Posterior vena cava (tissue), 2 donors: ENCODE measurements at places on chromosomes 4 and X. TPM values are rescaled to one million over a fixed set of nuclear protein-coding genes. Genes with fewer than 3 reads are reported as not detected.

ZRSR2 gene
- 11.1 TPM for total RNA-seq

SYTL5 gene
- 0.05 TPM for total RNA-seq

KIF4A gene
- total RNA-seq, result 0.10 TPM

ATXN3L gene
- total RNA-seq, result not detected

BEX5 gene
- 3.0 TPM for total RNA-seq

ATP11C gene
- total RNA-seq, result 24.5 TPM

CXCL5 gene
- not detected for total RNA-seq

TRAM1L1 gene
- total RNA-seq, result 0.81 TPM

DNA sequence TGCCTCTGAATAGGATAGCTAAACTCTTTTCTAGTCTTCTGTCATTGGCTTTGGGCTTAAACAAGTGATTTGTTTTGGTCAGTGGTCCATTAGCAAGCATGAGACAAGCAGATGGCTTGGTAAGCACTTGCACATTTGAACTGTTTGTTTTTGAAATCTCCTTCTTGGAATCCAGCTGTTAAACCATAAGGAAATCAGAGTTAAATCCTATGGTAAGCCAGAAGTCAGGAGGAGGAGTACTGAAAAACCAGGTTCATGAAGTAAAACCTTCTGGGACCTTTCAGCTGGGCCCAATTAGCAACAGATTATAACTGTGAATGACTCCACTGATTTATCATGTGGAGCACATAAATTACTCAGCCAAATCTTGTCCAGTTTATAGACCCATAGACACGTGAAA, 1042.5 kb upstream of the PABPC4L start:
- no peak for DNase-seq

GRCh38 chr4:155948541-155948940, 5.1 kb downstream of the CTSO start:
- DNase-seq, result no peak

DNA sequence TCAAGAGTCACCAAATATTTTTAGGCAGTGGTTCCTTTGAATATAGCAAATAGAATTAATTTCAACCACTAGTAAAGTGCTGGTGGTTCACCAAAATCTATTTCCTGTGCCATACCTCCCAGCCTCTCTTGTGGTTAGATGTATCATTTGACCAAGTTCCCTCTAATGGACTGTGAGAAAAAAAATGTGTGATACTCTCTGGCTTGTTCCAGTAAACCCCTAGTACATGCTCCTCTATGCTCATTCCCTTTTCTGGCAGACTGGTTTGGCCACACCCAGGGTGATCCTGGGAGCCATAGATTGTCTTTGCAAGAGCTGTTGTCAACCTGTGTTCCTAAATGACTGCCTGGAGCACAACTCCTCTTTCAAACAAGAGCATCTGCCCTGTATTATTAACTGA, 109.5 kb downstream of the FRAS1 start:
- no peak for DNase-seq

DNA sequence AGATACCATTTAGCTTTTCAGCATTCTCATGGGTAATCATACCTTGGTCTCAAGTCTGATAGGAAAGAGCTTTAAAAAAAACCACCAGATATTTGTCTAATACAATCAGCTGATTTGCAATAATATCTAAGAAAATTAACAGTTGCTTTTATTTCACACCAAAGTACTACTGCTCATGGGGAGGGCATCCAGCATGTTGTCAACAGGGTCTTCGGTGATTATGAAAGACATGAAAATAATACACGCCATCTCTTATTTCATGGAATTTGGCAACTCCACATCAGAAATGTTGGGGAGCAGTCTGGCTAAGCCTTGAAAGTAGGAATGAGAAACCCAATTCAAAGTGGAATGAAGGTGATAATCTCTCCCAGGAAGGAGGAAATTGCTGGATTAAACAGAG, 3.0 kb downstream of the ASB5 start:
- DNase-seq, result no peak

DNA sequence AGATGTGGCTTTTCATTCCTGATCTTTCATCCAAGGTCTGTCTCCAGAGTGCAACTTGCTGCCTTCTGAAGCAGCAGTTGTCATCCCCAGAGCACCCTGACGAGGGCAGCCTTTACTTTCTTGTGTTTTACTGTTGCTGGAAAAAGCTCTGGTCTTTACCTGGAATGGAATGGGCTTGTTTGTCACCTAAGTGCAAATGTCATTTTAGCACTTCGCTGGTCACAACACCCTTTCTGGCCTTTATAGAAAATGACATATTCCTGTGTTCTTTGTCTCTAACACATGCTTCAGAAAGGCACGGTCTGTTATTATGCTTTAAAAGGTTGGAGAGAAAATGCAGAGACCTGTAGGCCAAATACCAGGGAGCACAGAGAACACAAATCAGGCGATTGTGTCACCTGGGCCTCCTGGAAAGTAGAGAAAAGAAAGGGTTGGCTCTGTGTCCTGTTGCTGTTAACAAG, 332.7 kb upstream of the IGFBP7 start:
- no peak for DNase-seq

- peak; percentile 66 for DNase-seq
These were observed 28.2 kb downstream of the WDR1 start for GRCh38 chr4:10088135-10089010.

- DNase-seq, result peak; percentile 64
These were observed 98.3 kb downstream of the HMX1 start for GRCh38 chr4:8773124-8773931.

GRCh38 chr4:8505229-8505628, 64.7 kb downstream of the TRMT44 start:
- DNase-seq, result no peak

DNA sequence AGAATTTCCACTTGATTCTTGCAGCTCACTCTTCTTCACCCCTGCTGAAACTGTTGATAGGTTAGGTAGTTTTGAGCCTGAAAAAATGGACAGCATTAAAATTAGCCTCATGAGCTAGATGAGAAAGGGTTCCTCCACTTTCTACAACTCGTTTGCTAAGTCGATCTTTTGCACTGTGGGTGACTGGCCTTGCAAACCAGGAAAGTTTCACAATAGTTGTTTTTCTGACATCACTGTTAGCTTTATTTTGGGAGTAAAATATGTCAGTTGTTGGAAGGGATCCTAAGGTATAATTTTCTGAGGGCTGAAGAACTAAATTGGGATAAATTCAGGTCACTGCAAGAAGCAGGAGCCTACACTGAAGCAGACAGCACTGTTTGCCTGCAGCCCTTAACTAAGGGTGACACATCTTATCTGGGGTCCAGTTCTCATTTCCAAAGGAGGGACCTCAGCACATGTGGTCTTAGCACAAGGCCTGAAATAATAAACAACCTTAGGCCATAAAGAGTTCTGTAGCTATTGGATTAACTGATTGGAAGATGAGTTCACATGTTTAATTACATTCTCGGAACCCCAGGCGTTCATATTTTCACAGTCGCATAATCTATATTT, 29.1 kb downstream of the ANAPC4 start:
- DNase-seq, result no peak

DNA sequence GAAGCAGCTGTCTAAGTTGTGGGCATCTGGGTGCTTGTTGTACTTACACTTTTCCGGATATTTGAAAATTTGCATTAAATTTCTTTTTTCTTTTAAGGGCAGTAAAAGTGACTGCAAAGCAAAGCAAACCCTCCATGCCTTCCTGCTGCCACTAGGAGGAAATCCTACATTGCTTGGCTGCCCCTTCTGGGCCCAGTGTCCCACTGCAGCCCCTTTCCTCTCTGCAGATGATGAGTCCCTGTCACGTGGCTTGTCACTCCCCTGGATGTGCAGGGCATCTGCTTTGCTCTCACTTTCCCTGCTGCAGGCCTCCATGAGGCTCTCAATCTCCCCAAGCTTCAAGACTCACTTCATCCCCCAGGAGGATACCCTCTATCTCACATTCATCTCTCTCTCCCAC, 12.7 kb downstream of the TSR2 start:
- no peak for DNase-seq

DNA sequence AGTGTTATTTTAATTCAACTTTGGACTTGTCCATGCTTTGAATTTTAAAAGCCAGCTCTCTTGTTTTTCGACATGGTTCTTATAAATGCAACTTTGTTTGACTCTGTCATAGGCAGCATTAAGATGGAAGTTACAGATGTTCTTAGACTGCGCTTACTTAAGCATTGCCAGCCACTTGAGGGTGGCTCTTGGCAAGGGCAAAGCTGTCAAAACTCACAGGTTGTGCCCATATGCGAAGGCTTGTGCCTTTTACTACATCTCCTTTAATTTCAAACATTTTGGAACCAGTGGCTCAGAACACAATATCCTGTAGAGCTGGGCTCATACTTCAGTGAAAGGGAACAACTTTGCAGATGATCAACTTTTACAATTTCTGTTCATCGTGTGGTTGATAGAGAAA, 135.5 kb downstream of the TRAM1L1 start:
- DNase-seq, result no peak

GRCh38 chrX:13248867-13249486, 70.9 kb downstream of the ATXN3L start:
- DNase-seq, result no peak

- DNase-seq, result no peak
These were observed 42.5 kb downstream of the BMP2K start for GRCh38 chr4:78818530-78819079.

DNA sequence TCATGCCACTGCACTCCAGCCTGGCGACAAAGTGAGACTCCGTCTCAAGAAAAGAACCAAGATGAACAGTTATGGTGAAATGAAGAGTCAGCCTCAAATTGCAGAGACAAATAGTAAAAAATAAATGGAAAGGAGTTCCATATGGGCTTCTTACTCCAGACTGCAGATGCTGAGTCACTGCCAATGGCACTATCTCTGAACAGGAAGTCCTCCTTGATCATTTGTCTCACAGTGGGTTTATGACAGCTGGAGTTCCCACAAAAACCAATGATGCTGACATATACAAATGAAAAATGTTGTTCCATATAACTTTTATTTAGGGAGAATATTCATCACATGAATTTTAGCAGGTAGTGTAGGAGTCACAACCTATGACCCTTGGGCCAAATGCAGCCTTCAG, 631.6 kb downstream of the PCDH18 start:
- DNase-seq, result no peak

DNA sequence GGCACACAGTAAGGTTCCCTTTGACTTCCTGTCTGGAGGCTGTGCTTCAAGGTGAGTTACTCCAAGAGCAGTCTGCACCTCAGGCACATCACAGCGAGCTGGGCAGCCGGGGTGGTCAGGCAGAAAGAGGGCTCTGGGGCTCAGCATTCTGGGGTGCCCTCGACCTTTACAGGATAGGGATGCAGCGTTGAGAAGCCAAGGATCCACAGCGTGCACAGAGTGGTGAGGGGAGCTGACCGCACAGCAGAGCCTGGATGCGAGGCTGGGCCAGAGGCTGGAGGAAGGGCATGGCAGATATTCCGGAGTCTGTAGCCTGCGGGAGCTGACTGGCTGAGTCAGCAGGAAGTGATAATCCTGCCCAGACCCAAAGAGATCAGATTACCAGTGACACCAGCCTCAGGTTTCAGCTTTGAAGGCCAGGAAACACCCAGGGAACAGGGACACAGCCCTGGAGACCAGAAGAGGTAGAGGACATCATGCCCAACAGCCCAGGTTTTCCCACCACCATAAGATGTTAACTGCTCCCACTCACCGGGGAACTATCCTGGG, 38.4 kb upstream of the PDLIM3 start:
- DNase-seq, result peak; percentile 82

- no peak for DNase-seq
These were observed 98.9 kb upstream of the PJA1 start for GRCh38 chrX:69264158-69264581.

DNA sequence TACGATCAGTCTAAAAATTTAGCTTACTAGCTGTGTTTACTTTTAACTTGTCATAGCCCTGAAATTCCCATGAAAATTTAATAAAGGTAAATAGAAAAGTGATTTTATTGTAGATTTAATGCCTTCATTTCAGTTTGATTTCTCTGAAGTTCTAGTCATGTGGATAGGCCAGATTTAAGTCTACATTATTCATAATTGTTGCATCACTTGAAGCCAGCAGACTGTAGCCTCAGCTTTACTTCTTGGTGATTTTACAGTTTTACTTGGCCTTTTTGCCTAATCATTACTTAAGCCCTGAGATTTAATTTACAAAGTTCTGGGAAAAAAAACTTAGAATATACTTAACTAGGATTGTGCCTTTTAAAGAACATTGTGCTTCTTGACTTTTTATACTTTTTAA, 73.5 kb upstream of the FHDC1 start:
- DNase-seq, result no peak

- no peak for DNase-seq
These were observed 186.7 kb downstream of the TENM3 start for GRCh38 chr4:182429896-182430295.

DNA sequence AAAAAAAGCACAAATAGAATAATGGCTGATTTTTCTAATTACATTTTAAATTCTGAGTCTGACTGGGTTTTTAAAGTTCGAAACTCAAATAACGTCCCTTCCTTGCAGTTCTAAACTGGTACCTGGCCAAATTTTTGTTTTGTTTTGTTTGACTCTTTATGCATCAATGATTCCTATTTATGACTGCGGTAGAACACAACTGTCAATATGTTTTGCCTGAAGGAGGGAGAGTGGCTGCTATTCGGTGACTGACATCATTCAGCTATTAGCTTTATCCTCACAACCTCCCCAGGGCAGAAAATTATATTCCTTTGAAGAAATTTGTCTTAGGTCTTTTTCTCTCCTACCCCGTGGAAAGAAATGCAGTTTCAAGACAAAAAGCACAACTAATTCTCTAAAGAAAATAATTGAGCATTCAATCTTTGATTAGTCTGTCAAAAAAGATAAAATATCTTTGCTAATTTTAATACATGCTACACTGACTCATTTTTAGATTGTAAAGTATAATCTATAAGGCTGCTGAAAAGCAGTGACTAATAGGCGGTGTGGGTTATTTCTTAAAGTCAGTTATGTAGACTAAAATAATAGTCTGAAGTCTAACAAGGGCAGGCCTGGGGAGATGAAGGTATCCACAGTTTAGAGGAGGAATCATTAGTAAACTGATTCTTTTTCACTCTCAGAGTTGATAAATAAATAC, 61.9 kb downstream of the TMEM150C start:
- no peak for DNase-seq

DNA sequence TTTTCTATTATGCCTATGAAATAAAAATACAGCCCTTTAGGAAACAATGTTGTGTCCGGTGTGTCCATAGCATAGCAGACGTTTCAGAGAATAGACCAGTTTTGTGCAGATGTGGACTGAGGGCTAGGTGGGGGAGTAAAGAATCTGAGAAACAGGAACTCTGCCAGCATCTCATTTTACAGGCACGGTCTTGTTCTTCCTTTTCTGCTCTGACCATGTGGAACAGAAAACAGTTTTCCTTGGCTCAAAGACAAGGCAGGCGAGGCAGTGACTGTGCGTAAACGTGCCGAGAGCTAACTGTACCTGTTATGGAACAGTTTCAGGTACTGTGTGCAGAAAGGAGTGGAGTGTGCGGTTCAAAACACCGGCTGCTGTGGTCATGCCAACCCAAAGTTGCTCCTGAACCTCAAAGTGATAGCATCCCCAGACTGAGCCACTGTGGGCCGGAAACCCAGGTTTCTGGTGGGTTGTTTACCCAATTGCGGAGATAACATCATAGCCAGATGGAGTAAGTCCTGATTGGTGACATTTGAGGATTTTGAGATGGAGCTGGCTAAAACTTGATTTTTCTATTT, 20.2 kb downstream of the CNGA2 start:
- no peak for DNase-seq

GRCh38 chr4:34932591-34932990, 1311.7 kb downstream of the ARAP2 start:
- no peak for DNase-seq

- no peak for DNase-seq
These were observed at the start of gene CYSLTR1 for GRCh38 chrX:78327370-78328086. TSS of gene CYSLTR1 (minus strand) at chrX:78327611. CDS start at chrX:78273746, 53,865 bp downstream.
